ENCODE measurements at places on chromosomes 5 and 9.
A peak's percentile ranks its signal among the peaks of the same experiment; 100 is the strongest.

DNA sequence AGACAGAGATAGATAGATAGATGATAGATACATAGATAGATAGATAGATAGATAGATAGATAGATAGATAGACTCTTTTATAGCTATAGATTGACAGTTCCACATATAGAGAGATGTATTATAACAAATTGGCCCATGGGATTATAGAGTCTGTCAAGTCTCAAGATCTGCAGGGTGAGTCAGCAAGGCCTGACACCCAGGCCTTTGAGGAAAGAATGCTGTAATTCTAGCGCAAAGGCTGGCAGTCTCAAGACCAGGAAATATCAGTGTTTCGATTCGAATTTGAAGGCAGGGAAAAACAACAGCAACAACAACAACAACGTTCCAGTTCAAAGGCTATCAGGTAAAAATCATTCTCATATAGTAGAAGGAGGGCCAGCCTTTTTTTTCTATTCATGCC lies 339.2 kb upstream of the CDH9 start:
- H3K4me1 ChIP-seq, result no peaks in the 10 kb centered on the region
- DNase-seq, result no peak
- H3K27me3 ChIP-seq, result no peaks in the 10 kb centered on the region

- H3K27ac ChIP-seq, result no peak overlapping the region
- no peak for DNase-seq
- peaks cover 7% of the 10 kb centered on the region for H3K4me1 ChIP-seq
- H3K36me3 ChIP-seq, result no peaks in the 10 kb centered on the region
- H3K4me3 ChIP-seq, result no peak overlapping the region
- no peaks in the 10 kb centered on the region for H3K27me3 ChIP-seq
Measured at GRCh38 chr5:14598225-14598624, 16.6 kb downstream of the OTULINL start.

GRCh38 chr9:8855046-8855445 lies 1055.5 kb upstream of the DMAC1 start:
- H3K4me3 ChIP-seq, result no peak overlapping the region
- no peak for DNase-seq
- no peak overlapping the region for H3K27ac ChIP-seq
- H3K36me3 ChIP-seq, result no peaks in the 10 kb centered on the region
- H3K27me3 ChIP-seq, result peaks cover 4% of the 10 kb centered on the region

DNA sequence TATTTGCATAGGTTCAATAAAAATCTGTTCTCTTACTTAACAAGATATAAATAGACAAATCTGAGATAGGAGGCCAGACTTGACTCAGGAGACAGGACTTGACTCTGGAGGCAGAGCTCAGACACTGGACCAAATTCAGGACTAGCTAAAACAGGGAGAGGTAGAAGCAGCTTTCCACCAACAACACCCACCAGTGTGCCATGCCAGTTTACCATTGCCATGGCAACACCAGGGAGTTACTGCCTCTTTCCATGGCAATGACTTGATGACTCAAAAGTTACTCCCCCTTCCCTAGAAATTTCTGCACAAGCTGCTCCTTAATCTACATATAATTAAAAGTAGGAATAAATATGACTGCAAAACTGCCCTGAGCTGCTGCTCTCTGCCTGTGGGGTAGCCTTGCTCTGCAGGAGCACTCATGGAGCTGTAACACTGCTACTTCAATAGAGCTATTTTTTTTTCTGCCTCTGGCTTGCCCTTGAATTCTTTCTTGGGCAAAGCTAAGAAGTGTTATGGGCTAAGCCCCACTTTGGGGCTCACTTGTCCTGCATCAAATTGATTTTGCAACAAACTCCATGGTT lies 473.0 kb downstream of the PLK2 start:
- H3K4me3 ChIP-seq, result no peak overlapping the region
- no peaks in the 10 kb centered on the region for H3K36me3 ChIP-seq
- DNase-seq, result no peak
- H3K27me3 ChIP-seq, result no peaks in the 10 kb centered on the region
- no peaks in the 10 kb centered on the region for H3K4me1 ChIP-seq

GRCh38 chr9:89234205-89235067 lies 55.8 kb upstream of the SHC3 start:
- no peaks in the 10 kb centered on the region for H3K27me3 ChIP-seq
- H3K27ac ChIP-seq, result no peak overlapping the region
- peaks cover 5% of the 10 kb centered on the region for H3K4me1 ChIP-seq
- no peaks in the 10 kb centered on the region for H3K36me3 ChIP-seq
- DNase-seq, result peak; percentile 17

DNA sequence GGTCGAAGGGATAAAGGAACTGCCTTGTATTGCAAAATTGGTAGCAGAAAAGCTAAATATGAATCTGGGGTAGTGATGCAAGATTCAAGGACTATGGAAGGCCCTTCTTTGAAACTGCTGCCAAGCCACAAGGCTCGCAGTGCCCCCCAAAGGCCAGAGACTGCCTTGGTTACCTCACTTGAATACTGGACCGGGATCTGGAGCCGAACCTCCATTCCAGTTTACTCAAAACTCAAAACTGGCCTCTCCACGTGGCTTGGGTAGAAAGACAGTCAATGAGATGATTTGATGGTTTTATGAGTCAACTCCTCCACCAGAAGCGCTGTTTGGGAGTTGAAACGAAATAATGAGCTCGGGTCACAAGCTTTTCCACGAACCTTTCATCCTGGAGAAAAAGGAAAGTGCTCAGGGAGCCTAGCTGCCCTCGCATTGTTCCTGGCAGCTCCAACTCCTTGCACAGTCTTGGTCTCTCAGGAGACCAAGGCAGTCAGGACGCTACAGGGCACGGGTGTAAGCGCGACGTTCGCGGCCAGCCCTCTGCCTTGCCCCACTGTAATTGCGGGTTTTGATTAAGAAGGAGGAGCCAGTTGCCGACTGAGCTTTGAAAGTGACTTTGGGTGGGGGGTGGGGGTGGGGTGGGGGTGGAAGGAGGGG lies 2.8 kb downstream of the ST8SIA4 start:
- peaks cover 20% of the 10 kb centered on the region for H3K4me1 ChIP-seq
- DNase-seq, result peak; percentile 15
- H3K4me3 ChIP-seq, result no peak overlapping the region
- H3K36me3 ChIP-seq, result no peaks in the 10 kb centered on the region

DNA sequence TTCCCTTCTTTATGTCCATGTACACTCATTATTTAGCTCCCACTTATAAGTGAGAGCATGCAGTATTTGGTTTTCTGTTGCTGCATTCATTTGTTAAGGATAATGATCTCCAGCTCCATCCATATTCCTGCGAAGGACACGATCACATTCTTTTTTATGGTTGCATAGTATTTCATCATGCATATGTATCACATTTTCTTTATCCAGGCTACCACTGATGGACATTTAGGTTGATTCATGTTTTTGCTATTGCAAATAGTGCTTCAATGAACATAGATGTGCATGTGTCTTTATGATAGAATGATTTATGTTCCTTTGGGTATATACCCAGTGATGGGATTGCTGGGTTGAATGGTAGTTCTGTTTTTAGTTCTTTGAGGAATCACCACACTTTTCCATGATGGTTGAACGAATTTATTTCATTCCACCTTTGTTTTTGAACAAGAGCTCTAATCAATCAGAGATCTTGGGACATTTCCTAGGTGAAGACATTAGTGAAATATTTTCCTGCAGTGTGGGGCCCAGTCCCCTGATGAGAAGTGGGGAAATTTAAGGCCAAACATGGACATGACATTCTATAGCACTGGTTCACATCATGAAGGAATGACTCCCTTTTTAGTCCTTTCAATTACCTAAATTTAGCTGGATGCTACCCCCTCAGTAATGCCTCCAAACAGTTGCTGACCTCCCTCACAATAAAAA lies 7.1 kb upstream of the TEX48 start:
- no peaks in the 10 kb centered on the region for H3K27me3 ChIP-seq
- H3K27ac ChIP-seq, result no peak overlapping the region
- H3K4me3 ChIP-seq, result no peak overlapping the region
- H3K4me1 ChIP-seq, result no peaks in the 10 kb centered on the region
- no peaks in the 10 kb centered on the region for H3K36me3 ChIP-seq

GRCh38 chr5:34529581-34530331 lies 126.4 kb upstream of the RAI14 start:
- H3K27me3 ChIP-seq, result no peaks in the 10 kb centered on the region
- H3K36me3 ChIP-seq, result no peaks in the 10 kb centered on the region
- no peak overlapping the region for H3K27ac ChIP-seq
- no peaks in the 10 kb centered on the region for H3K4me1 ChIP-seq
- no peak overlapping the region for H3K4me3 ChIP-seq

DNA sequence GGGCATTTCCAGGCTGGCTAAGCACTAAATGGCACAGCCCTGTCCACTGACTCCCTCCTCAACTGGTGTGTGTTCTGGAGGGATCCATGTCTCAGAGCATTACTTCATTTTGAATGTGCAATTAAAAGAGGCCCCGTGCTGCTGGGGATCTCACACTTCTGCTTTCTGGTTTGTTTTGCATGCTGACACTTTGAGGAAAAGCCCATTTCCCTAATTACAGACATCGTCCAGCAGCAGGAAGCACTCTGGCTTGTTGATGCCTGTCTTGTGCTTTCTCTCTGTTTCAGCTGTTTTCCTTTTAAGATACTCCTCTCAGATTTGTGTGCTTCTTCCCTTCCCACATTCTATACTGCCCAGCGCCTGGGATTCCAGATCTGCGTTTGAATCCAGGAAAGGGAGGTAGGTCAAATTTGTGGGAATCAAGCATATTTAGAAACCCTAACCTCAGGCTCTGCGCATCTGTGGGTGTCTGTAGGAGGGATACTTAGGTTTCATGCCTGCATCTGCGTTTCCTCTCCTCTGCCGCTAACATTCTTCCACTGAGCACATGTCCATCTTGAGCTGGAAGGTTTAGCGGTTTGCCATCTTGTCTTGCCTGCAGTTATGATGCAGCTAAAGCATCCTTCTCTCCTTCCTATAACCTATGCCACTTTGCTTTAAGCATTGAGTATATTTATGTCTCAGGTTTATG lies 25.7 kb downstream of the SYK start:
- DNase-seq, result no peak
- H3K4me3 ChIP-seq, result no peak overlapping the region
- H3K36me3 ChIP-seq, result no peaks in the 10 kb centered on the region
- no peak overlapping the region for H3K27ac ChIP-seq

GRCh38 chr5:7597059-7597642 lies 201.2 kb downstream of the ADCY2 start:
- no peaks in the 10 kb centered on the region for H3K36me3 ChIP-seq
- no peaks in the 10 kb centered on the region for H3K4me1 ChIP-seq
- H3K27ac ChIP-seq, result no peak overlapping the region

GRCh38 chr9:106797299-106797698 lies 65.7 kb upstream of the ZNF462 start:
- no peaks in the 10 kb centered on the region for H3K4me1 ChIP-seq
- H3K36me3 ChIP-seq, result no peaks in the 10 kb centered on the region
- no peak overlapping the region for H3K4me3 ChIP-seq
- H3K27ac ChIP-seq, result no peak overlapping the region

GRCh38 chr5:136501133-136501532 lies 135.8 kb upstream of the TRPC7 start:
- no peaks in the 10 kb centered on the region for H3K36me3 ChIP-seq
- no peak for DNase-seq
- H3K4me1 ChIP-seq, result no peaks in the 10 kb centered on the region
- no peak overlapping the region for H3K4me3 ChIP-seq
- no peaks in the 10 kb centered on the region for H3K27me3 ChIP-seq

DNA sequence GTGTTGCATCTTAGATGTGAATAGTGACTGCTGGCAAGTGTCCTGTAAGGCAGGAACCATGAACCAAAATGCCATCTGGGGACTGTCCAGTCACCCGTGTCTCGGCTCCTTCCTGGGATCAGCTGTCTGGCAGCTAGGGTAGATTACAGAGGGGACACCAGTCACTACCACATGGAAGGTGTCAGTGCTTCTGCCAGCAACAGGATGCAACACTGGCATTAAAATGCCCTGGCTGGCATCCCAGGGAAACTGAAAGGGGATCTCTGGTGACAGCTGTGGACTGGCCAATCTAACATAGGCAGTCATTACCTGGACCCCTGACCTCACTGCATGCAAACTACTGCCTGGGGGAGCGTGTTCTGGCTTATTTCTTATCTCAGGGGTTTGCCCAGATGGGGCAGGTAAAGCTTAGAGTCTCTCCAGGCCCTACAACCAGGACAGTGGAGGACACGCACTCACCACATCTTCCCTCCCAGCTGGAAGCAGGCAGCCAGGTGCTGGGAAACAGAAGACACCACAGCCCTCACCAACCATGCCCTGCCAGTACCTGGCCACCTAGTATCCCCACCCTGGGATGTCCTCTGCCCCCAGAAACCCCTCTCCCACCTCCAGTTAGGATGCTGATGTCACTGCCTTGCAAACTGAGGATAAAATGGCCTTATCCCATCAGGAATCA lies 83.8 kb downstream of the SEMA4D start:
- no peaks in the 10 kb centered on the region for H3K36me3 ChIP-seq
- H3K27ac ChIP-seq, result no peak overlapping the region
- no peaks in the 10 kb centered on the region for H3K27me3 ChIP-seq

DNA sequence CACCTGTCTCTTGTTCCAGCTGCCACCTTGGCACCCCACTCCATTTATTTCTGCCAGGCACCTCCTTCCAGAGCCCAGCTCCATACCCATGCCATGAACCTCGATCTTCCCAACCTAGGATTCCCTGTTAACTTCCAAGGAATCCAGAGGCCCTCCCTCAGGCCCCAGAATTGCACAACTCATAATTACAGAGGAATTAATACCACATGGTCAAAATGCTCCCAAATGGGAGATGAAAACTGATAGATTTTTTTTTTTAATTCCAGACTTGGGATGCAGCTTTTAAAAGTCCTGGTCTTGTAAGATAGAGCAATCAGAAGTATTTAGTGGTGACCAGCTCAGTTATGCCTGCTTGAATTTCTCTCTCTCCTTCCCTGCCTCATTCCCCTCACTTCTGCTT lies 96.2 kb upstream of the CCDC112 start:
- H3K27ac ChIP-seq, result no peak overlapping the region
- H3K27me3 ChIP-seq, result no peaks in the 10 kb centered on the region
- peaks cover 12% of the 10 kb centered on the region for H3K4me1 ChIP-seq

DNA sequence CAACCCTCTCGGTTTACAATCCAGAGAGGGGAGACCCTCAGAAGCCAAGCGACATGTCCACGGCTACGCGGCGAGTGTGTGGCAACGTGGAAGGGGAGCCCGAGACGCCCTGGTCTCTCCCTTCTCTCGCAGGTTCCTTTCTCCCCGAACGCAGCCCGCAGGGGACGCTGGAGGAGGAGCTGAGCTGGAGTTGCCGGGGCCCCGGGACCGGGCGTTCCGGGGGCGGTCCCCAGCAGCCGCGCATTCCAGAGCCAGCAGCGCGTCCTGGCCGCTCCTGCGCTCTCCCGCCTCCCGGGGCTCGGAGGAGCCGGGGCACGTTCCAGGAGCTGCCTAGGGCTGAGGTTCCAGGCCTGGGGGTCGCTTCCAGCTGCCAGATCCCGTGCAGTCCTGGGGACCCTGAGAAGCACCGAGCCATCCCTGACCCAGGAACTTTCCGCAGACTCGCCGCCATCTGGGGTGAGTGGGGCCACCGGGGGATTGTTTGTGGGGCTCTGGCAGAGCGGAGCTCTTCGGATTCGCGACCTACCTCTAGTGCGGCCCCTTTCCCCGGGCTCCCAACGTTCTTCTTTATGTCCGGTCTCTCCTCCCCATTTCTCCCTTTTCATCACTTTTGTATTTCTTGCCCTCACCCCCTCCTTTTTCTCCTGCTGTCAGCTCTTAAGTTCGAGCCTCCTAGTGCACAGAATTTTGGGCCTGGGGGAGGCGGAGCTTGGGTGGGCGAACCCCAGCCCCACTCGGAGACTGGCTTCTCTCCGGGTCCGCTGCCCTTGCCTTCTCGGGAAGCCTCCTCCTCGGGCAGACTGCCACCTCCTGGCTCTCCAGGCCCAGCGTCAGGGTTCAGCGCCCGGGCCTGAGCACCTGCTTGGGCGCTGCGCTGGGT lies at the start of gene SMIM3:
TSS of gene SMIM3 (plus strand) at position 241 of the 880 bp plus-strand sequence. CDS start 16,684 bp downstream, outside the sequence.
- H3K4me1 ChIP-seq, result peaks cover 53% of the 10 kb centered on the region
- no peaks in the 10 kb centered on the region for H3K36me3 ChIP-seq
- peak; percentile 78 for DNase-seq
- H3K27me3 ChIP-seq, result no peaks in the 10 kb centered on the region
- H3K27ac ChIP-seq, result peak within 1 kb of the TSS; percentile 89
